Activated CD4-positive, alpha-beta T cell treated with anti-CD3 and anti-CD28 coated beads, Interleukin-2, Interleukin-4, amounts not matched to agents 100 ng/mL and 50 ng/mL, durations not matched to agents 16 hours and 8 hours (primary cell): ENCODE measurements at places on chromosomes 12 and 14.
A peak's percentile ranks its signal among the peaks of the same experiment; 100 is the strongest.

GRCh38 chr12:47366157-47366556 lies 286.4 kb upstream of the AMIGO2 start:
- no peak for DNase-seq

- DNase-seq = no peak
Measured at GRCh38 chr14:94303111-94303510, 10.0 kb upstream of the SERPINA10 start.

DNA sequence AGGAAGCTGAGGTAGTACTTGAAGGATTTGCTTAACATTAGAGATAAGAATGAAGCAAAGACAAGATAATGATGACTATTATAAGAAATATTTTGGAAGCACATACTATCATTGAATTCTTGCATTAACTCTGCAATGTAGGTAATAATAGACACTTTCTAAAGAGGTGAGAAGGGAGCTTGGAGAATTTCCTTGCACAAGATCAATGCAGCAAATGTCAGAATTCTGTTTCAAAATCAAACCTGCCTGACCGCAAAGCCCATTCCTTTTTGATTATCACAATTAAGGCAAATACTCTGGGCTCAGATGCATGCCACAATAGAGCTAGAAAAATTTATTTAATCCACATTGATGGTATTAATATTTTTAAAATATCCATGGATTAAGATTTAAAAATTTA lies 50.4 kb upstream of the RIC8B start:
- DNase-seq = no peak

GRCh38 chr12:98059659-98060343 lies 455.6 kb upstream of the TMPO start:
- no peak for DNase-seq

GRCh38 chr14:82419933-82420332 lies 886.3 kb upstream of the SEL1L start:
- DNase-seq = no peak

- peak; percentile 23 for DNase-seq
Measured at GRCh38 chr12:26028953-26029735, 70.7 kb downstream of the RASSF8 start.

DNA sequence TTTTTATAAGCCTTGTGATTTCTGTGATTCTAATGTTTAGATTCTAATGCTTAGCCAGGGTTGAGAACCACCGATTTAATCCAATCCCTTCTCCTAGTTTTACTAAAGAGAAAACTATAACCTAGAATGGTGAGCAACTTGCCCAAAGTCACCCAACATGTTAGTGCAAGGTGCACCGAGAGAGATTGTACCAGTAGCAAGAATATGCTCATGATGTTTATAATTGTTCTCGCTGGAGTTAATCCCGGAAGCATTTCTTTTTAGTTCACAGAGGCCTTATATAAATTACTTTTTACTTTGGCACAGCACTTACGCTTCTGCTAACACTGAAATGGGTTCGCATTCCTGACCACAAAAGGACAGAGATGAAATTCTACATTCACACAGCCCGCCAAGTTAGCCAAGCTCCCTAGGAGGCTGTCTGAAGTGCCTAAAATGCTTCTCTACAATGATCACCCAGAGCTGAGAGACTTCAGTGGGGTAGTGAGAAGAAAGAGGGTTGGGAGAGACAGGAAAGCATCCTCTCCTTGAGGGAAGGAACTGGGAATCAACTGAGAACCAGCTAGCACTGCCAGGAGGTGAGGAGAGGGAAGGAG lies 579 bp upstream of the BLOC1S1 start:
- DNase-seq = no peak

- DNase-seq = no peak
Measured at GRCh38 chr12:124233846-124234640, 60.9 kb upstream of the RFLNA start.

DNA sequence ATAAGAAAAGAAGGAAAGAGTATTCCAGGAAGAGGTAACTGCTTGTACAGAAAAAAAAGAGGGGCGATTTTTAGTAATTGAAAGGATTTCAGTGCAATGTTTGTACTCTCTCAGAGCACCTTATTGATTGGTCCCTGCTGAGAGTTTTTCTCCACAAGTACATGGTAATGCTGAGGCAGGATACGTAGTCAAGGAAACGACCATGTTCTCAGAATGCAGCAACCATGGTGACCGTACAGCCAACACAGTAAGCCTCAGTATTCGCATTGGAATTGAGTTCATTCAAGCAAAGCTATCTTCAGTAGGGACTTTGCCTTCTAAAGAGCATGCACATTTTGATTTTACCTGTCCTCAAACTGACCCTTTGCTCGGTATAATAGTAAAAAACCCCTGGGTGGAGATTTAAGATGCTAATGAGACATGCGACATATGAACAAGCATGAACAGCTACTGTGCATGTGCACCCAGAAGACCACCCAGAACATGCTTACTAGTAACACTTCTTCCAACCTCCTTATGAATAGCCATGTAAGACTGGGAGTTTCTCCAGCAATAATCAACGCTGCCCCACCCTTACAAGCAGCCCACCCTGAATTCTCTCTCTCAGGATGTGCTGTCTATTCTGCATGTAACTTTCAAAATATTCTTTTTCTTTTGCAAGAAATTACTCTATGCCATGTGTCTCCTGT lies 6.2 kb upstream of the SLC41A2 start:
- no peak for DNase-seq

- no peak for DNase-seq
Measured at GRCh38 chr12:116466536-116466935, 92.6 kb upstream of the MAP1LC3B2 start.

- DNase-seq = no peak
Measured at GRCh38 chr14:99568567-99569560, 35.1 kb downstream of the CCDC85C start.

GRCh38 chr12:54700301-54700700 lies 52.1 kb upstream of the DCD start:
- no peak for DNase-seq

DNA sequence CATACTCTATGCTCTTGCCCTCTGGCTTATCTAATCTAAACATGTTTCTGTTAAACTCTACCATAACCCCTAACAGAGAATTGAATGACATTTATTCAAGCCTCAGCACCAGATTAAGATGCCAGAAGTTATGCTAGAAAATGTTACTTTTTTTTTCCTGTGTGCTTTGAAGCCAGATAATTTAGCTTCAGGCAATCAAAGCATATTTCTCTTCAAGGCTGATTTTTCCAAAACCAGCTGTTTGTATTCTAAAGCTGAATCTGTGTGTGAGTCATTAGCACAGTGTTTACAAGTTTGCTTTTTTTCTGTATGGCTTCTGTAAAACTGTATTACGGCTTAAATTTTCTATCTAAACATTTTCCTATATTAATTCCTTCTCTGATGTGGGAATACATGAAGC lies 326.1 kb downstream of the FSCB start:
- no peak for DNase-seq

DNA sequence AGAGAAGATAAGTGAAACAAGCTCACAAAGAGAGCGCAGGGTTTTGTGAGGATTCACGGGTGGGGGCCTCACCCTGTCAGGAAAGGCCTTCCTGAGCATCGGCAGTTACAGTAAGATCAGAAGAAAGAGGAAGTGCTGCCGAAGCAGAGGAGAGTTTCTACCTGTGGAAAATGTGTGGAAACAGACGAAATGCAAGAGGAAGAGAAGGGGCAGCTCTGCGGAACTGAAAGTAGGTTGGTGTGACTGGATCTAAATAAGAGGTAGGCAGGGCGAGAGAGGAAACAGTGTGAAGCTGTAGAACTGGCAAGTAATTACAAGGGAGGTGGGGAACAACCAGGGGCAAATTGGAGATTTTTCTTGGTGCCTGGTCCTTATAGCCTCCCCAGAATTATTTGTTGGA lies 2.6 kb downstream of the GPR68 start:
- peak; percentile 69 for DNase-seq

- DNase-seq = no peak
Measured at GRCh38 chr12:79250186-79250585, 385.6 kb downstream of the SYT1 start.

GRCh38 chr12:131355361-131356245 lies 355.3 kb upstream of the SFSWAP start:
- DNase-seq = no peak

GRCh38 chr12:121795034-121795968 lies 1.8 kb upstream of the RHOF start:
- peak; percentile 89 for DNase-seq

DNA sequence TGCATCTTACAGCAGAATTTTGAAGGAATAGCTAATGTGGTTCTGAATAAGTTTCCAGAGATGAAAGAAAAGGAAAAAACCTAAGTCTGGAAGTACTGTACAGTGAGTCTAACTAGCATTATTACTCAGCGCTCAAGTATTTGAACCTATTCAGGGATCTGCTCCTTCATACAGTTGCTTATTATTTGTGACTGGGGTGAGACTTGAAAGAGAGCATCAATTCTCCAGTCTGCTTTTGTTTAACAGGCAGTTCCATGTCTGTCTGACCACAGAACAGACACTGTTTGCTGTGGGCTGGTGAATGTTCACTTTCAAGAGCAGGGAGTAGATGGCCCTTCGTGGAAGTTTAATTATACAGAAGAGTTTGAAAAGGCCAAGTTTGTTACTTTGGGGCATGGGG lies 9.3 kb downstream of the ETV6 start:
- DNase-seq = no peak

GRCh38 chr14:103518422-103519042 lies 4.1 kb downstream of the CKB start:
- peak; percentile 49 for DNase-seq

DNA sequence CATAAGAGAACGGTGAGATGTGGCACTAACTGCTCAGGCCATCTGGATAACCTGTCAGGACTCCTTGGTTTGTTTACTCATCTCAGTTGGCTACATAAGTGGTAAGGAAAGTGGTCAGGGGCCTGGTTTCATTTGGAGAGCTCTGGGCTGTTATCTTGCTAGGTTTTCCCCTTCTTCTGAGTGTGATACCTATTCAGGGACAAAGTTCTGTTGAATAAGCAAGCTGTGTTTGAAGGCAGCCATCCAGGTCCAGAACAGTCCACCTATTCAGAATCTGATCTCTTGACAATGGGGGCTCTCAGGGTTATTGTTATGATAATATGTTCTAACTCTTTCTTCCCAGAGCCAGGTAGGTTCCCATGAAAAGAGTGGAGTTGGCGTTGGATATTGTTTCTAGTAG lies 194.9 kb downstream of the PAH start:
- no peak for DNase-seq

DNA sequence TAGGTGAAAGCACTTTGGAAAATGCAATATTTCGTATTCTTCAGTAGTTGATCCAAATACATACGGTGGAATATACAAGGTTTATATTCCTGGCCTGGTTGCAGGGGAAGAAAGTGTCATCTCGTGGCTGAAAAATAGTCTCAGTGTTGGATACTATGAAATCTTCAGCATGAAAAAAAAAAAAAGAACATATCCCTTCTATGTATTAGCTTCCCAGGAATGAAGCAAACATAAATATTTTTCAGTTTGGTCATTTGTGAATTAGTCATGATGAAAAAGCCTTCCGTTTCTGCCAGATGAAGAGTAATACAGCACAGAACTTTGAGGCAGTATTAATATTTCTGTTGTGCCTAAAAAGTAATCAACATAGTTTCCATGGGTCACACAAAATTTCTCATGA lies 36.7 kb downstream of the FLRT2 start:
- no peak for DNase-seq

DNA sequence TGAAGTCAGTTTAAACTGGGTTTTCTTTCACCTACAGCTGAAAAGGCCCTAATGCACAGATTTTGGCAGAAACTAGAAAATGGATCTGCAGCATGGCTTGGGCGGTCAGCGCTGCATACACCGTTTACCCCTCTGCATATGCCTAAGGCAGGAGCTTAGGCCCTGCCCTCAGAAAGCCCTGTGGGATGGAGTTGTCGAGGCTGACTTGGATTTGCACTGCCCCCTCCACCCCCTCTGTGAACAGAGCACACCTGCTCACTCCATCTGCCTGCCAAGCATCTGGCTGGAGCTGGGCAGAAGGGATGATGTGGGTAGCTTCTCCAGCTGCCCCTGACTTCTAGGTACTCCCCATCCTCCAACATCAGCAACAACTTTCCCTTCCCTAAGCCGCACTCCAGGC lies 41.9 kb downstream of the TTC7B start:
- DNase-seq = no peak
